ENCODE measurements at places on chromosomes 11 and 22.

DNA sequence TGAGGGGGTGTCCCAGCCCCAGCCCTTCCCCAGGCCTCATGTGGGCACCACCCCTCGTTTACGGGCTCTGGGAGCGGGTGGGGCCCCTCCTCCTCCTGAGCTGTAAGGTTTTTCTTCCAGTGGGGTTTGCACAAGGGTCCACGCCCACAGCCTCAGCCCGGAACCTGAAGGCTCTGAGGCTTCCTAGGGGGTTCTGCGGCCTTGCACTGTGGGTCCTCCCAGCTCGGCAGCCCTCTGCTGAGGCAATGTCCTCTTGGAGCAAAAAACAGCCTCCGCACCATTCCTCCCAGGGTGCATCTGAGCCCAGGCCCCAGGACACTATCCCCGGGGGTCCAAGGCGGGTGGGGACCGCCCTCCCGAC is 14.1 kb downstream of the H19 start:
- H3K27me3 ChIP-seq: no peaks in the 10 kb centered on the region
- H3K36me3 ChIP-seq: no peaks in the 10 kb centered on the region
- no peak overlapping the region for H3K27ac ChIP-seq
- DNase-seq: no peak
- H3K4me3 ChIP-seq: no peak overlapping the region
- no peaks in the 10 kb centered on the region for H3K4me1 ChIP-seq

- H3K27ac ChIP-seq: no peak overlapping the region
- DNase-seq: no peak
- H3K36me3 ChIP-seq: no peaks in the 10 kb centered on the region
- H3K27me3 ChIP-seq: peaks cover 28% of the 10 kb centered on the region
- no peak overlapping the region for H3K4me3 ChIP-seq
Measured at GRCh38 chr11:113263458-113264259, 50.7 kb upstream of the TTC12 start.

DNA sequence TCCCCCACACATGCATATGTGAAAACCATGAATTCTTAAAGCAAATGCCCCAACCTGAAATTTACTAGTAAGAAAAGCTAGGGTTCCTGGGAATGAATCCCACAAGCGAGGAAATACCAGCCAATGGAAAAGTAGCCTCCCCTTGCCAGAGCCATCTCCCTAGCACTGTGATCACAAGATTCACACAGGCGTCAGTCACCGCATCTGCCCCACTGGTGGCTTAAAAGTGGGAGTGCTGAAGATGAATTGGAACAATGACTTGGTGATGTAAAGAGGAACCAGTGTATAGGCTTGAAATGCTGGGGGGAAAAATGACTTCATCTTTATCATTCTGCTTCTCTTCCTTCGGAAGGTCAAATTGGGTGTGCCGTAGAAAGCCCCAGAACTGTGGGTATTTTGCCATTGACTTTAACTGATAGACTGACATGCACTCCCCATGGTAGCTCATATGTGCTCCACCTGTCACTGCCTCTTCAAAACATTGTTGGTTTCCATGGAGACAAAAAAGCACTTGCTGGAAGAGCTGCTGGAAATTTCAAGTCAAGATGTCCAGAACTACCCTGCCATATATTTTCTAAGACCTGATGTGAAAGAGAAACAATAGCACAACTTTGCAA is 19.2 kb upstream of the ASPHD2 start:
- H3K4me1 ChIP-seq: peaks cover 4% of the 10 kb centered on the region
- no peak overlapping the region for H3K4me3 ChIP-seq
- no peaks in the 10 kb centered on the region for H3K36me3 ChIP-seq
- H3K27me3 ChIP-seq: peaks cover 6% of the 10 kb centered on the region
- no peak for DNase-seq
- H3K27ac ChIP-seq: no peak overlapping the region

- H3K4me1 ChIP-seq: no peaks in the 10 kb centered on the region
- H3K36me3 ChIP-seq: no peaks in the 10 kb centered on the region
- DNase-seq: no peak
- peaks cover 9% of the 10 kb centered on the region for H3K27me3 ChIP-seq
Measured at GRCh38 chr11:111992206-111992855, 32.9 kb upstream of the DLAT start.

- no peak overlapping the region for H3K27ac ChIP-seq
Measured at GRCh38 chr11:19455731-19456130, 215.0 kb upstream of the E2F8 start.

DNA sequence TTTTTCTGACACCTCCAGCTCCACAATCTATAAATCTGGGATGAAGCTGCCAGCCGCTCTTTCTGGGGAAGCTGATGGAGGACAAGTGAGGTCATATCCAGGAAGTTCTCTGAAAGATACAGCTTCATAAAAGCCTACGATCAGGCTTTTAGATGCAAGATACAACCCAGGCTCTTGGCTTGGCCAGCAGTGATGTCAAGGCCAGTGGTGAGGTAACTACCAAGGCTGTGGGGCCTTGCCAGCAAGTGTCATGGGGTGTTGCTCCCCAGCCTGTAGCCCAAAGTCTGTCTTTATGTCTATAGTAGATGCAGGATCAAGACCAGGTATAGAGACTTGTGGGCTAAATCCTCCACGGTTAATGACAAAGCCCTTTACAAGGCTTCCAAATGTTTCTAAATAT is 70.1 kb upstream of the TIMP3 start:
- H3K27me3 ChIP-seq: peaks cover 12% of the 10 kb centered on the region
- no peaks in the 10 kb centered on the region for H3K4me1 ChIP-seq
- no peak overlapping the region for H3K4me3 ChIP-seq
- H3K27ac ChIP-seq: no peak overlapping the region
- peaks cover 4% of the 10 kb centered on the region for H3K36me3 ChIP-seq

DNA sequence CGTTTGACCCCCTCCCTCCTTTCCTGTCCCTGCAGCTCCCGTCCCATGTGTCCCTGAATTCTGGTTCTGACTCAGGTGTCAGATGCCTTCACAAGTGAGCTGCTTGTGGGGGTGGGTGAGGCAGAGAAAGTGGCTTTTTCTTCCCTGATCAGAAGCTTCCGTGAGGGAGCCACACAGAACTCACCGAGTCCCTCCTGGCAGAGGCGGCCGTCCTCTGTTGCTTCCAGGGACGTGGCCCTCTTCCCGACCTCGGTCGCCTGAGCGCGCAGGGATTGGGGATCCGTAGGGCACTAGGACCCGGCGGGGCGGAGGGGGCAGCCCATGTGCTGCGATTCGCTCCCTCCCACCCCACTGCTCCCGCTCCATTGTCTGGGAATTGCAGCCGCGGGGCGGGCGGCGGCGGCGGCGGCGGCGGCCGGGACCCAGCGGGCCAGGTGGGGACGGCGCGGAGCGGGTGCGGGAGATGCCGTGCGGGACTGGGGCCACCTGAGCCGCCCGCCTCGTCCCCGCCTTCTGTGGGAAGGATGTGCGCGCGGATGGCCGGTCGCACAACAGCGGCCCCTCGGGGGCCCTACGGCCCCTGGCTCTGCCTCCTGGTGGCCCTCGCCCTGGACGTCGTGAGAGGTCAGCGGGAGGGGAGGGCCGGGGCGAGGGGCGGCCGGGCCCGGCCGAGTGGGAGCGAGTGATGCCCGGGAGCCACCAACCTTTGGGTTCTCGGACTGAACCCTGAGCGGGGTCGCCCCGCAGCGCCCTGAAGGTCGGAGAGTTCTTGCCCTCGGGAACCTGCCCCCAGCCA is at the start of gene TMEM132A:
TSS of gene TMEM132A (plus strand) at position 351 of the 796 bp plus-strand sequence. CDS start at position 525, 174 bp downstream.
- DNase-seq: no peak
- H3K4me3 ChIP-seq: peak within 1 kb of the TSS; percentile 71
- H3K4me1 ChIP-seq: peaks cover 37% of the 10 kb centered on the region
- H3K27me3 ChIP-seq: peaks cover 17% of the 10 kb centered on the region

DNA sequence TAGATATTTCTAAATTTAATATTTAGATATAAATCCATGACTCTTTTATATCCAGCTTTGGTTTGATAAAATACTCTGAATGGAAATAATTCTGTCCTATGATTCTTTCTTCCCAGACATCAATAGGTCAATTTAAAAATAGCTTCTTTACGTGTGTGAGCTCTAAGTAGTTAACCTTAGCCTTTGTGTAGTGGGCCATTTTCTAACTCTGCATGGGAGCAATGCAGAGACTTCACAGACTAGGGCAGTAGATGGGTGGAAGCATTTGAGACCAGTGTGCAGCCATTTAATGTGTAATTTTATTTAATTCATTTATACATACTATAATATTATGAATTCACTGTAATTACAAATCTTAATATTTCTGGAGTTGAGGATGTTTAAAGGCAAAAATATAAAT is 23.8 kb downstream of the GAS2 start:
- no peak for DNase-seq
- H3K27ac ChIP-seq: no peak overlapping the region
- no peaks in the 10 kb centered on the region for H3K36me3 ChIP-seq
- no peak overlapping the region for H3K4me3 ChIP-seq
- H3K4me1 ChIP-seq: no peaks in the 10 kb centered on the region
- no peaks in the 10 kb centered on the region for H3K27me3 ChIP-seq
